CD4-positive, alpha-beta T cell treated with Interleukin-15 for 1 hour (primary cell): ENCODE measurements at places on chromosomes 16 and 17.
A peak's percentile ranks its signal among the peaks of the same experiment; 100 is the strongest.

DNA sequence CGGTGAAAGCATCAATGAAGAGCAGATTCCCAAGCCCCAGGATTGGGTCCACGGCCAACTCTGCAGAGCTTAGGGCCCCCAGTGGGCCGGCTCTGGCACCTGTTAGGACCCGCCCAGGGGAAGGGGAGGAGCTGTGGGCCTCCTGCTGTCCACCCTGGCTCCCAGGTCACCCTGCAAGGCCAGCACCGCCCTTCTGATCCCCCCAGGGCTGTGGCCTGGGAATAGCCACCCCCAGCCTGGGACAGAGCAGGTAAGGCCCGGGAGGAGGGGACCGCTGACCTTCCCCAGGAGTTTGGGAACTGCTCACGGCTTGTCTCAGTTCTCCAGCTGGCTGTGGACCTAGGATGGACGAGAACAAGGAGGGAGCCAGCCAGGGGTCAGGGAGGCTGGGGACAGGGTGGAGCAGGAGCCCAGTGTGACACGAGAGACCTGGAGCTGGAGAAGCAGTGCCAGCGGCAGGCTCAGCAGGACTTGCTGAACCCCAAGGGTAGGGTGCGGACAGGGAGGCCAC is 39.3 kb upstream of the SLC38A10 start:
- DNase-seq, result no peak

DNA sequence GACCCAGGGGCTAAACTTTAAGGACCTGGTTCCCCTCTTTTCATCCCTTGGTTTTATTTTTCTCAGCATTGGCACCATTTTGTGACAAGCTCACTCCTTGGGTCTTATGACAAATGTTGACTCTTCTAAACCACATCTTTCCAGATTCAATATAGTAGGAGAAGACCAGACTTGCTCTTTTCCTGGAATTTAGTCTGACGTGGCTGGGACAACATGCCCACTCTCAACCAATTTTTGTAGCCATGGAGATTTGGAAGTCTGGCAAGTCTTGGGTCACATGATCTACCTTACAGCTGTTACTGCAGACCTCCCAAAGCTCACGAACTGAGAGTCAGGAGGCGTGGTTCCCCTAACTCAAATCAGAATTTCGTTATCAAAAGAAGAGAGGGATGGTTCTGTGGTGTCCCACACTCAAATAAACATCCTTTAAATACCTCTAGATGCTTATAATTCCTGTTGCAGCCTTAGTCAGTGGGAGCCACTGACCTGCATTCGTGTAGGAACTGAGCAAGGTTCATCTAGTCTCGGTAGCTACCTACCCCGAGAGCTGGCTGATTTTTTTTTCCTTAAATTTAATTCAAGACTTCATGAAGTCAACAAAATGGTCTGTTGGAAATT is 683.5 kb downstream of the MAF start:
- DNase-seq, result no peak

GRCh38 chr17:63528183-63528582 is 5.0 kb downstream of the KCNH6 start:
- no peak for DNase-seq

DNA sequence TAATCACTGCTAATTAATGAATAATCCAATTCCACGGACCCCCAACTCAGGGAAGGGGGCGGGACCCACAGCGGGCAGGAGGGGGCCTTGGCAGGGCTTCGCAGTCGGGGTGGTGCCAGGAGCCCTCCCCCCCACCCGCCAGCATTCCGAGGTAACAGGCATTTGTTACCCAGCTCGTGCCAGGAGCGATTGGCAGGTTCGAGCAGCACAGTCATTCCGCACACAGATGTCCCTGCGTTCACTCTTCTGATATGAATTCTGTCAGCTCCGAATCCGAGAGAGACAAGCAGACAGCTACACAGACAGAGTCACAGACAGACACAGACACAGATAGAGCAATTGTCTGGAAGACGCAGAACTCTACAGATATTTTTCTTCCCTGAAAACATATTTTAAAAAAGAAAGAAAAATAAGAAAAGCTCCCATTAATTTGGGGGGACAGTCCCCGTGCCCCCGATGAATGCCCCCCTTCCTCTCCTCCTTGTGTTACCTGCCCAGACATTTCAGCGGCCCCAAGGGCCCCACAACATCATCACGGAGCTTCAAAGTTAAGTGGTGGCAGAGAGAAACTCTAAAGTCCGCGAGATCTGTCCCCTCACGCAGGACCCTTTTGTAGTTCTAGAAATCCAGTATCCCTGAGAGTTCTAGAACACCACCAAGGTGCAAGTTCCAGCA is 10.2 kb downstream of the NEUROD2 start:
- DNase-seq, result no peak

DNA sequence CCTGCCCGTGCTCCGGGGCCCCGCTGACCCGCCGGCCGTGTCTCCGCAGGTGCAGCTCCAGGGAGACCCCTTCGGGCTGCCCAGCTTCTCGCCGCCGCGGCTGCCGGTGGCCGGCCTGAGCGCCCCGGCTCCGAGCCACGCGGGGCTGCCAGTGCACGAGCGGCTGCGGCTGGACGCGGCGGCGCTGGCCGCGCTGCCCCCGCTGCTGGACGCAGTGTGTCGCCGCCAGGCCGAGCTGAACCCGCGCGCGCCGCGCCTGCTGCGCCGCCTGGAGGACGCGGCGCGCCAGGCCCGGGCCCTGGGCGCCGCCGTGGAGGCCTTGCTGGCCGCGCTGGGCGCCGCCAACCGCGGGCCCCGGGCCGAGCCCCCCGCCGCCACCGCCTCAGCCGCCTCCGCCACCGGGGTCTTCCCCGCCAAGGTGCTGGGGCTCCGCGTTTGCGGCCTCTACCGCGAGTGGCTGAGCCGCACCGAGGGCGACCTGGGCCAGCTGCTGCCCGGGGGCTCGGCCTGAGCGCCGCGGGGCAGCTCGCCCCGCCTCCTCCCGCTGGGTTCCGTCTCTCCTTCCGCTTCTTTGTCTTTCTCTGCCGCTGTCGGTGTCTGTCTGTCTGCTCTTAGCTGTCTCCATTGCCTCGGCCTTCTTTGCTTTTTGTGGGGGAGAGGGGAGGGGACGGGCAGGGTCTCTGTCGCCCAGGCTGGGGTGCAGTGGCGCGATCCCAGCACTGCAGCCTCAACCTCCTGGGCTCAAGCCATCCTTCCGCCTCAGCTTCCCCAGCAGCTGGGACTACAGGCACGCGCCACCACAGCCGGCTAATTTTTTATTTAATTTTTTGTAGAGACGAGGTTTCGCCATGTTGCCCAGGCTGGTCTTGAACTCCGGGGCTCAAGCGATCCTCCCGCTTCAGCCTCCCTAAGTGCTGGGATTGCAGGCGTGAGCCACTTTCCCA is 5.9 kb downstream of the CTF1 start:
- DNase-seq, result peak; percentile 53

GRCh38 chr17:71084219-71084618 is 914.9 kb downstream of the KCNJ2 start:
- DNase-seq, result no peak

DNA sequence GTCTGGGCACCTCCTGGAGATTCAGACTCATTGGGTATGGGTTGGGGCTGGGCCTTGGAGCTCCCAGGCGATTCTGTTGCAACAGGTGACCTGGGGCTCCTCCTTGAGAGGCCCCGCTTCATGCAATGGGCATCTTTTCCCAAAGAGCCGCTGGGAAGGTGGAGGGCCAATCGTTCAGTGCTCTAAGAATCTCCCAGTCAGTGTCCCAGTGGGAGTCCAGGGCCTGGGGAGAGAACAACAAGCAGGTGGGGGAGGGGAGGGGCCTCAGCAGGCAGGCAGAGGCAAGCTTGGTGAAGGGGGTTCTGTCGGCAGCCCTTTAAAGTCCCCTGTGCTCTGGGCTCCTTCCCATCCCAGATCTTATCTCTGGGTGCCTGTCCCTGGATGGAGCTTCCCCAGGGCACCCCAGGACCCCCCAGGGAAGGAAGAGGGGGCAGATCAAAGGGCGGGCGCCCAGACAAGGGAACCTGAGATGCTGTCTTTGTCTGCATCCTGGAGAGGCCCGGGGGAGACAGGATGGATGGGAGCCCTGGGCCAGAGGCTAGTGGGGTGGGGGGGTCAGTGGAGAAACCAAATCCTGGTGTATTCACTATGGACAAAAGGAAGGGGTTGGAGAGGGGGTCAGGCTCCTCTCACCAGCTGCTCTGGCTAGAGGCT is 30.5 kb upstream of the NXPH3 start:
- DNase-seq, result no peak

DNA sequence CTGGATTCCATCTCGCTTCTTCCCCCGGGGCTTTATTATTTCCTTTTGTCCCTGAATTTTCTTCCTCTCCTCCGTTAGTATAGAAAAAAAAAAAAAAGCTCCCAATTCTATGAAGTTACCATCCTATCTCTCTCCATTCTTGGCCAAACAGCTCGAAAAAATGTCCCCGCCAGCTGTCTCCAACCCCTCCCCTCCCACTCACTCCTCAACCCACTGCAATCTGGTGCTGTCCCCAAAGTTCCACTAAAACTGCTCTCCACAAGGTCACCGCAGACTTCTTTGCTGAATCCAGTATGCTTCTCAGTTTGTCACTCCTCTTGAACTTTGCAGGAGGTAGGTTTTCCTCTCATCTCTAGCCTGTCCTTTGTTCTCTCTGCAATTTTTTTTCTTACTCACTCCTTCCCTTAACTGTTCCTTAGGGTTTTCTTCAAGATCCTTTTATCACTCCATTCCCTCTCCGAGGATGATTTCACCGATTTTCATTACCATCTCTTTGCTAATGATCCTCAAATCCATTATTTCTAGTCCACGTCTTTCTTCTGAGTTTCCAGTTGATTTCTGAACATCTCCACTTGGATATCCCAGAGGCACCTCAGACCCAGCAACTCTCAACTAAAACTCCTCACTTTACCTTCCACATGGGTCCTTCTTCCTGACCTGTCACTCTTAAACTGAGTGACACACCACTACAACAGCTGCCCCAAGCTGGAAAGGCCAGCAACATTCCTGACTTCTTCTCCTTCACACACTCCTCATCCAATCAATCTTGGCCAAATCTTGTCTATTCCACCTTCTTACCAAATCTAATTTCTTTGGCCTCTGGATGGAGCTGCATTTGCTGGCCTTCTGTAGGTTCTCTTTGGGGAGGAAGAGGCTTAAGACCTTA is 1.5 kb upstream of the SUMO2 start:
- no peak for DNase-seq

DNA sequence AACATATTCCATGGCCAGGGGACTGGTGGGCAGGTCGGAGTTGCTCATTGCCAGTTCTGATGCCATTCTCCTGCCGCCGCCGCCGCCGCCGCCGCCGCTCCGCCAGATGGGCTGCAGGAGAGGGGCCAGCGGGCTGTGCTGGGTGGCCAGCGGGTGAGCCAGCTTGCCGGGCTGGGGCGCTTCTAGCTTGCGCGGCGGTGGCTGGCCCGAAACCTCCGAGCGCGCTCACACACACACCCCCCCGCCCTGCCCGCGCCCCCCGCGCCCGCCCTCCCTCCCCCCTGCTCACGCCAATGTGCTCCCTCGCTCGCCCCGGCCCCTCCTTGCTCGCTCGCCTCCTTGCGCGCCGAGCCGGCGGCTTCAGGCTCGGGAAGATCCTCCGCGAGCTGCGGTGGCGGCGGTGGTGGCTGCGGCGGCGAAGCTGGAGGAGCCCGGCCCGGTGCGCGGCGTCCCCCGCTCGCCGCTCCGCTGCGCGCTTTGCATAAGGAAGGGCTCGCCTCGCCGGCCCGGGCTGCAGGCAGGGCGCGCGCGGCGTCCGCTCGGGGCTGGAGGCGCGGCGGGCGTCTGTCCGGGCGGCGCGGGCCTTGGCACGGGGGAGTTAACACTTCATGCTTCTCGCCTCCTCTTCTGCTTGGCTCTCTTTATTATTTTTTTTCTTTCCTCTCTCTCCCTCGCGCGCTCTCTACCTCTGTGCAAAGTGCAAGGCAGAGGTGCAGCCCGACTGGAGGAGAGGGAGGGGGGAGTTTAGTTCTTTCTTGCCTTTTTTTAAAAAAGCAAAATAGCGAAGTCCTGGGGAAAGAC is 500 bp downstream of the MAF start:
- peak; percentile 22 for DNase-seq

DNA sequence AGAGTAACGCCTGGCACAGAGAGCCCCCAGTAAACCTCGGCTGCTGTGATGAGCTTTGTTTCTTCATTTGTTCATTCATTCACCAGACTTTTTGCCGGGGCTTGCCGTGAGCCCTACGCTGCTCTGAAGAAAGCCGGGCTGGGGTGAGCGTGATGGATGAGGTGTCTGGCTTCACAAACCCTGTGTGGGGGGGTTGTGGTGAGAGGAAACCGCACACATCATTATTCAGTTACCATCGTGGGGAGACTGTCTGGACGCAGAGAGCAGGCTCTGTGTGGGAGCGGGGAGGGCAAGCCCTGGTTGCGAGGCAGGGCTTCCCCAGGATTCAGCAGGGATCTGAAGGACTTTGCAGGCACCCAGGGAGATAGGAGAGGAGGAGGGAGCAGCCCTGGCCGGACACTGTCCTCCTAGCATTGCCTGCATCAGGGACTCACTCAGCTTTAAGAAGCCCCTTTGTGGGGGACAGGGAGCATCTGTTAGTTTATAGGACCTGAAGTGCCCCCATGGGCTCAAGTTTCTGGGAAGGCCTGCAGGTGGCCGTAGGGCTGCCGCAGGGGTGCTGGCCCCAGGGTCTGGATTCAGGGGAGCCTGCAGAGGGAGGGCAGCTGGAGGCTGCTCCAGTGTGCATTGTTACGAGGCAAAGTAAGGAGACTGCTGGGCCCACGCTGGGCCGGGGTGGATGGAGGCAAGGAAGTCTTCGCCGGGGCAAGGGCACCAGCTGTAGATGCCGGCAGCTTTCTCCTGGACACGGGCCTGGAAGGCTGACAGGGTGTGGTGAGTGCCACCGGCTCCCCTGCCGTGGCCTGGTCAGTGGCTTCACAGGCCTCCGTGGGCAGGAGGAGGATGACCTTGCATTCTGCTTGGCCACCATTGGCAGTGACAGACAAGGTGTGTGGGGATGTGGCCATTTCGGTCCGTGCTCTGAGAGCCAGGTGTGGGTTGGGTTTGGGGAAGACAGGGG is 334.5 kb downstream of the SEC14L1 start:
- peak; percentile 66 for DNase-seq

- no peak for DNase-seq
Measured at GRCh38 chr17:66953630-66954020, 10.9 kb upstream of the CACNG4 start.

DNA sequence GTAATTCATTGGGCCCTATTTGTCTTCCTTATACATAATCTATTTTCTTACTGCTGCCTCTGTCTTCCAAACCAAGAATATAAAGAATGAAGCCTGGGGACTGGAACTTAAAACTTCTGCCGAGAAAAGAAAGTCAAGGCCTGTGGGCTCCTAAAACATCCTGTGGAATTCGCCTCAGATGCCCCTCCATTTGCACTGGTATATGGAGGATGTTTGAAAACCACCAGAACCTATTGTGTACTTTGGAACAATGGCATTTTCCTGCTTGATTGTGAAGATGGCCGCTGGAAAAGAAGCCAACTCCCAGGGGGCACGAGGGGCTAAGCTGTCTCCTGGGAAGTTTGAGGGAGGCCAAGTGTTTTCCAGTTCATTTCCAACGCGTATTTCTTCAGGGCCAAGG is 122.4 kb downstream of the WWOX start:
- DNase-seq, result no peak

- no peak for DNase-seq
Measured at GRCh38 chr17:50311112-50311460, 34.8 kb upstream of the XYLT2 start.

GRCh38 chr16:89189358-89190025 is 10.8 kb downstream of the SLC22A31 start:
- no peak for DNase-seq

- DNase-seq, result no peak
Measured at GRCh38 chr17:78107976-78108725, 20.4 kb downstream of the TMC6 start.
